ENCODE measurements at places on chromosomes 6 and 20. TPM values are rescaled to one million over a fixed set of nuclear protein-coding genes. Genes with fewer than 3 reads are reported as not detected.

Gene PM20D2
- 5.5 TPM for total RNA-seq

- no peak for ATAC-seq
Measured at GRCh38 chr6:116176596-116176995, 50.7 kb upstream of the COL10A1 start.

GRCh38 chr6:147156799-147157382 lies 47.3 kb upstream of the STXBP5 start:
- no peak for ATAC-seq

DNA sequence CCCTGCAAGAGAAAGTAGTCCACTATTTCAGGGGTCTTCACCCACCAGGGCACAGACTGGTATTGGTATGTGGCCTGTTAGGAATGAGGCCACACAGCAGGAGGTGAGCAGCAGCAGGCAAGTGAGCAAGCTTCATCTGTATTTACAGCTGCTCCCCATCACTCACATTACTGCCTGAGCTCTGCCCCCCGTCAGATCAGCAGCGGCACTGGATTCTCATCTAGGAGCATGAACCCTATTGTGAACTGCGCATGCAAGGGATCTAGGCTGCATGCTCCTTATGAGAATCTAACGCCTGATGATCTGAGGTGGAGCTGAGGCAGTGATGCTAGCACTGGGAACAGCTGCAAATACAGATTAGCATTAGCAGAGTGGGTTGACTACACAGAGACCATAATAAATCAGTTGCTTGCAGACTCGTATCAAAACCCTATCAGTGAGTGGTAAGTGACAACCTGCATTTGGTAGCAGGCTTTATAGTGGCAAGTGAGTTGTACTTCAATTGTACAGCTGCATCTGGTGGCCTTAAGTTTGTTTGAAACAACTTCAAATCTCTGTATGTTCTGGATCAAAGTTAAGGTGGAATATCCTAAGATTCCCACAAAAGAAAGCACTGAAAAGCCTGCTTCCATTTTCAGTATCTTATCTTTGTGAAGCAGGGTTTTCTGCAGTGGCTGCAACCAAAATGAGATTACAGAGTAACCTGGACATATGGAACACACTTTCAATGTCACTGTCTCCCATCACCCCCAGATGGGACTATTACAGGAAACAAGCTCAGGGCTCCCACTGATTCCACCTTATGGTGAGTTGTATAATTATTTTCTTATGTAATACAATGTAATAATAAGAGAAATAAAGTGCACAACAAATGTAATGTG lies 12.8 kb downstream of the C6orf141 start:
- ATAC-seq = no peak

Gene PRPH2
- total RNA-seq = 0.08 TPM

Gene MCHR2
- total RNA-seq = not detected

Gene SMIM8
- 4.0 TPM for total RNA-seq

DNA sequence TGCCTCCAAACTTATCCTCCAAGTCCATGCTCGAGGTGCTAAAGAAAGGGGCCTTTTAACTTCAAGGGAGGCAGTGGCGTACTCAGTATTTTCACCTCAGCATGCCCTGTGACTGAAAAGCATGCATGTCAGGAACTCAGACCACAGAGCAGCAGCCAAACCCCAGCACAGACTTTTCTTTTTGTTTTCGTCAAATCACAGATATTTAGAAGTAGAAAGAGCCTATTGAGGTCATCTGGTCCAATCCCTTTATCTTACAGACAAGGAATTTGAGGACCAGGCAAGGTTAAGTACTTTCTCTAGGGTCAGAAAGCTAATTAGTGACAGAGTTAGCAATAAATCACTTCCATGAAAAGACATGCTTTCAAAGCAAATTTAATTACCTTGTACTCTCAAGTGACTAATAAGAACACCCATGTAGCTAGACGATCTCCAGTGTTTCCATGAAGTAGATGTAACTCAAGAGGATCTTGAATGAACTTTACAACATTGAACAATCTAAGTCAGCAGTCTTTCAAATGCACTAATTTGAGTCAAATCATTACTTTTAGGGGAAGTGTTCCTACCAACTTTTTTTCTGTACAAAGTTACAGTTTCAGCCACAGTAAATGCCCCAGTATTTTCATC lies 35.9 kb downstream of the MOXD1 start:
- no peak for ATAC-seq

DNA sequence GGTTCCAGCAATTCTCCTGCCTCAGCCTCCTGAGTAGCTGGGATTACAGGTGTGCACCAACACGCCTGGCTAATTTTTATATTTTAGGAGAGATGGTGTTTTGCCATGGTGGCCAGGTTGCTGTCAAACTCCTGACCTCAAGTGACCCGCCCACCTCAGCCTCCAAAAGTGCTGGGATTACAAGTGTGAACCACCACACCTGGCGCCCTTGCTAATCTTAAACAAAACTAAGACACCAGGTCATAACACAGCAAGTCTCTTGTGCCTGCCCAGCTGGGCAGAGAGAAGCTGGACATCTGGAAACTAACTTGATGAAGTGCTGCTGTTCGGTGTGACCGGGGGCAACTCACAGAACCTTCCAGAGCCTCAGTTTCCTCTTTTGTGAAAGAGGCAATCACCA lies 68.0 kb downstream of the PPP1R3G start:
- no peak for ATAC-seq

DNA sequence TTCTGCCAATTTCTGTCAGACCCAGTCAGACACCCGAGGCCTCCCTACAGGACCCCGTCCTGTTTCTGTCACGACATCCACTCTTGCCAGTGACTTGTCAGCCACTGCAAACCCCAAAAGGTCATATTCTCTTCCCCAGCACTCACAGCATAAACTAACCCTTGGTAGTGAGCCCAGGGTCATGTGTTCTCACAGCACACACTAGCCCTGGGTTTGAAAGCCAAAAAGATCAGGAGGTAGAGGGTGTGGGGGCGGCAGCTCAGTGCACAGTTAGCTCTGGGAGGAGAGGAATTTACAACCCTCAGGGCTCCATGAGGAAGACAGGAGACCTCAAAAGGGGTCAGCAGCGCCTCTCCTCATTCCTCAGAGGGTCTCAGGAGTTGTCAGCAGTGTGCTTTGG lies 9.9 kb upstream of the SNX9 start:
- ATAC-seq = peak; percentile 35

- peak; percentile 92 for ATAC-seq
Measured at GRCh38 chr6:149723771-149724417, 6.0 kb upstream of the LATS1 start.

Gene GNAS-AS1
- 0.64 TPM for total RNA-seq

GRCh38 chr20:48777005-48777404 lies 50.8 kb downstream of the PREX1 start:
- no peak for ATAC-seq

- no peak for ATAC-seq
Measured at GRCh38 chr20:3364323-3365013, 43.0 kb downstream of the DNAAF9 start.

DNA sequence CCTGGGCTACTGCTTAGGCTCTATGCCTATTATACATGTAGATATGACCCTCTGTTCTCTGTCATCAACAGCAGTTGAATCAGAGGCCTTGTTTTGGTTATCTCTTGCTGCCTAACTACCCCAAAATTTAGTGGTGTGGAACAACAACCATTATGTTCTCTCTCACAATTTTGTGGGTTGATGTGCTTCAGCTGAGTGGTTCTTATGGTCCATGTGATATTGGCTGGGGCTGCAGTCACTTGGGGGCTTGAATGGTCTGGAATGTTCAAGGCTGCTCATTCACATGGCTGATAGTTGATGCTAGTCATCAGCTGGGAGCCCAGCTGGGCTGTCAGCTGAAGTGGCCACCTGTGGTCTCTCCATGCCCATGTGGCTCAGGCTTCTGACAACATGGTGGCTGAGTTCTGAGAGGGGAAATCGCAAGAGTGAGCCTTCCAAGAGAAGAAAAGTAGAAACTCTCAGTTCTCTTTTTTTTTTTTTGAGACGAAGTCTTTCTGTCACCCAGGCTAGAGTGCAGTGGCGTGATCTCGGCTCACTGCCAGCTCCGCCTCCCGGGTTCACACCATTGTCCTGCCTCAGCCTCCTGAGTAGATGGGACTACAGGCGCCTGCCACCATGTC lies 47.8 kb downstream of the SHLD1 start:
- peak; percentile 44 for ATAC-seq

DNA sequence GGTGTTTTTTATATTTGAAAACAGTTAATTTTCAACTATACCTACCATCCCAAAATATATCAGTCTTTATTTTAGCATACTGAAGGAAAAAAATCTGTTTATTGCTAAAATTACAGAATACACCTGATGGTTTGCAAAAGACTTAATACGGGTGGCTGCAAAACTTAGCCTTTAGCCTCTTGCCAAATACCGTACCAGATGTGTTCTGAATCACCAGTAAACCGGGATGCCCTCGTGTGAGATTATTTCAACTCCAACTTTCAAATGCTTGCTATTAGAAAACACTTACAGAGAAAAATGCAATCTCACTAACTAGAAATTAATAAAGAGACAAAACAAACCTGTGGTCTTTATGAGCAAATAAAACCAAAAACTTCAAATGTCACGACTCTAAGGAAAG lies 36.0 kb downstream of the REV3L start:
- no peak for ATAC-seq

- ATAC-seq = no peak
Measured at GRCh38 chr20:2625062-2625461, 27.4 kb upstream of the NOP56 start.

- ATAC-seq = peak; percentile 62
Measured at GRCh38 chr20:60049601-60050000, 91.4 kb downstream of the CDH26 start.

GRCh38 chr6:39941138-39941537 lies 6.9 kb upstream of the MOCS1 start:
- peak; percentile 14 for ATAC-seq

Gene CTAGE9
- not detected for total RNA-seq

- no peak for ATAC-seq
Measured at GRCh38 chr6:43016176-43016942, 2.3 kb downstream of the KLHDC3 start.

DNA sequence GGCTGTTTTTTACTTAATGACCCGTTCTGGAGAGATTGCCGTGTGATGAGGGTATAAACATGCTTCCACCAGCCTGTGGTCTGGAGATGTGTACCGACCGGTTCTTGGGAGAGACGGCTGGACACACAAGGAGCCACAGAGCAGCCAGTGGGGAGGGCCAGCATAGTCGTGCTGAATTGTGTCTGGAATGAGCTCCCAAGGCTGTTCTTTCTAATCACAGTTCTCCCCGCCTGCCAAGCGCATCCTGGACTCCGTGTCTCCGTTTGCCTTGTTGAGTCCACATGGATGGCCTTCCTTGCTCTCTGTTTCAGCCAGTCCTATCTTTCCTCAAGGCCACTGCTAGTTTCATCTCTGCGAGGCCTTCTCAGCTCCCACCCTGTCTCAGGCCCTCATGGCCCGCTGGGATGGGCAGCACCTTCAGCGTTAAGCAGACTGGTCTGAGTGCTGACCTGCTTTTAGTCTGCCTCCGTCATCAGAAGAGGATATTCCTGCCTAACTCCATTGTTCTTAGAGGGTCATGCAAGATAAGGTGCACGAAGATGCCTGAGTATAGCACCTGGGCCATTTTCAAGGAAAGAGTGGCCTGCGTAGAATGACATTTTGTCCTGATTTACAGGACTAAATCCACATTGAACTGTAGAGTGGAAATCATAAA lies 20.6 kb downstream of the MANBAL start:
- peak; percentile 24 for ATAC-seq

DNA sequence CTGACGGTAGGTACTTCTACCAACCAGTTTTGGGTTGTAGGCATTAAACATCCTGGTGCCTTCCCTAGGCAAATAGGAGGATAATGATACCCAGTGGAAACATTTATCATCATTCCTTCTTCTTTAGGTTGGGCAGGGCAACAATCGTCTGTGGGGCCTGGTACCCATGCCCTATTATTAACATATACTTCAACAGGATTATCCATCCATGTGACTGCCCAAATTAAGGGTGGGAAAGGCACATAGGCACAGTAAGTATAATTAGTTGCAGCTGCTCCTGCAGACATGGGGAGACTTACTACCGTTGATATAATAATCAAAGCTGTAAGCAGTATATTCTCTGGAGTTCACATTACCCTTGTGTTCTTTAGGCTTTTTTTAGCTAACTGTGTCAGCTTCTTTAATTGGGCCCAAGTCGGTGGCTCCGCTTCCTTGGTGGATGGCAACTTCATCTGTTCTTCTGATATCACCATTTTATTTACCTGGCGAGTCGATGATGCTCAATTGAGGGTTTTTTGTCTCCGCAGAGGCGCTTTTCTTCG lies 16.8 kb downstream of the RPL7L1 start:
- no peak for ATAC-seq

GRCh38 chr6:38262609-38263008 lies 377.1 kb downstream of the BTBD9 start:
- ATAC-seq = no peak

- ATAC-seq = peak; percentile 56
Measured at GRCh38 chr6:4914420-4915159, 89.2 kb downstream of the RPP40 start.

GRCh38 chr6:127585123-127585522 lies 8.1 kb downstream of the C6orf58 start:
- no peak for ATAC-seq

GRCh38 chr6:14674867-14675648 lies 557.5 kb downstream of the CD83 start:
- ATAC-seq = no peak

DNA sequence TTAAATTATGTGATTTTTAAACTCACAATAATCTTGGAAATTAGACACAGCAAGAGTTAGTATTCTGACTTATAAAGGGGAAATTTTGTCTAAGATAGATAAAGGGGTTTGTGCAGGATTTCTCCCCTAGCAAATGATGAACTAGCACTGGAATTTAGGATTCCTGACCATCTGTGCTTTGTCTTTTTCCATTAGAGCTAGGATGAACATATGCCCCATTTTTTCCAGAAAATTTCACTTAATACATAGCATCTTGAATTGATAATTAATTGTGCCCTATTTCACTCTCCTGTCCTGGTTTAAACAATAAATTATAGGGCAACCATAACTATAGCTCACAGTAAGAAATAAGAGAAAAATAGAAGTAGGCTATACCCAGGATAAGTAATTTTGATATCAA lies 601.0 kb downstream of the GRIK2 start:
- no peak for ATAC-seq

GRCh38 chr20:20225325-20226043 lies 142.4 kb upstream of the INSM1 start:
- no peak for ATAC-seq

DNA sequence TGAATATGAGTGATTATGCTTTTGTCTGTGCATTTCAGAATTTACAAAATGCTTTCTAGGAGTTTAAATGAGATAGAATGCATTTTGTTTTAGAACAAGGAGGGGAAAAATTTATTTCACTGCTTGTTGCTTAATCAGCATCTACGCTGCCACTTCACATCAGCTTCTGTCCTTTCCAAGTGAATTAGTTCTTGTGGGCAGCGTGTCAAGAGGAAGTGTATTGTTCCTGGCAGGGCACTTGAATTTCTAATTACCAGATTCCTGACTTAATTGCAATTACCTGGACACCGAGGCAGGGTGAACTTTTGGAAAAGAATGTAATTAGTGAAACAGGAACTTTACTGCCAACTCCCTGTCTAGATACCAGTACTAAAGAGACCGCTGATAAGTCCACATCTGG lies 263.5 kb downstream of the TMEM242 start:
- ATAC-seq = no peak

DNA sequence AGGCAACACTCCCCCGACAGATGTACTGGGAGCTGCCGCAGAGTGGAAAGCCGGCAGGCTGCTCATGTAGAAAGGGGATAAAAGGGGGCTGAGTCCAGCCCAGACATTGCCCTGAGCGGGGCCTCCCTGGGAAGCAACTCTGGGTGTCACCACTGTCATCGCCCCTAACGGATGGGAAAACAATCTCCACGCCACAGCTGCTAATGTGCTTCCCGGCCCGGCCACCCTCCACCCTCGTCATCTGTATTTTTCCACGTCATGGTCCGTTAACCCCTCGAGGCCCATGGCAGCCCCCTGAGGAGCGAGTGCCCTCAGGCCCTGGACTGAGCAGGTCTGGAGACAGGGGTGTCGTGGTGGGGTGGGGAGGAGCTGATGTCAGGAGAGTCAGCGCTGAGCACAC lies 227.4 kb downstream of the DLL1 start:
- no peak for ATAC-seq

Data from esophagus mucosa (tissue), 1 donor.